Small intestine (tissue), 16 donors: ENCODE measurements at places on chromosomes 3 and 15.

- H3K36me3 ChIP-seq, result peaks cover 7% of the 10 kb centered on the region
- H3K27ac ChIP-seq, result no peak overlapping the region
- no peak overlapping the region for H3K4me3 ChIP-seq
- no peaks in the 10 kb centered on the region for H3K4me1 ChIP-seq
- H3K27me3 ChIP-seq, result no peaks in the 10 kb centered on the region
These were observed 187.5 kb downstream of the KLHL25 start for GRCh38 chr15:85607141-85607806.

- H3K27me3 ChIP-seq, result no peaks in the 10 kb centered on the region
- no peak overlapping the region for H3K4me3 ChIP-seq
- H3K36me3 ChIP-seq, result no peaks in the 10 kb centered on the region
- peak; percentile 44 for DNase-seq
- no peak overlapping the region for H3K27ac ChIP-seq
- no peaks in the 10 kb centered on the region for H3K4me1 ChIP-seq
These were observed 31.0 kb upstream of the PTPRG start for GRCh38 chr3:61530355-61530754.

DNA sequence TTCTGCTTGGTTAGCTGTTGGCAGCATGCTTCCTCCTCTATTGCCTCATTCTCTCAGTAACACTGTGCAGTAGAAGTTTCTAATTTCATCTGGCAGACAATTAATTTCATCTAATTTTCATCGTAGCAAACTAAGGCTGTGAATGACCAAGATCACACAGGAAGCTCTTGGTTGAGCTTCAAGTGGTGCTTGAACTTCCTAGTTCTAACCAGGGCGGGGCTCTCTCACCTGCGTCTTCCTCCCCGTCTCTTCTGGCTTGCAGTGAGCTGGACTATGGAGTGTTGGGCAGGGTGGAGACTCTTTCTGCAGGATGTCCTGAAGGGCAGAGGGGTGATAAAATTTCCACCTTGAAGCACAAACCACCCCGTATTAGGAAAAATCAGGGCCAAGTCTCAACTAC is 2.0 kb upstream of the IL16 start:
- H3K27ac ChIP-seq, result no peak overlapping the region
- H3K27me3 ChIP-seq, result no peaks in the 10 kb centered on the region
- H3K36me3 ChIP-seq, result no peaks in the 10 kb centered on the region
- DNase-seq, result no peak
- no peak overlapping the region for H3K4me3 ChIP-seq

GRCh38 chr3:95319921-95320494 is 1257.1 kb downstream of the NSUN3 start:
- H3K36me3 ChIP-seq, result no peaks in the 10 kb centered on the region
- no peaks in the 10 kb centered on the region for H3K27me3 ChIP-seq
- no peak overlapping the region for H3K4me3 ChIP-seq
- DNase-seq, result no peak
- H3K27ac ChIP-seq, result no peak overlapping the region

DNA sequence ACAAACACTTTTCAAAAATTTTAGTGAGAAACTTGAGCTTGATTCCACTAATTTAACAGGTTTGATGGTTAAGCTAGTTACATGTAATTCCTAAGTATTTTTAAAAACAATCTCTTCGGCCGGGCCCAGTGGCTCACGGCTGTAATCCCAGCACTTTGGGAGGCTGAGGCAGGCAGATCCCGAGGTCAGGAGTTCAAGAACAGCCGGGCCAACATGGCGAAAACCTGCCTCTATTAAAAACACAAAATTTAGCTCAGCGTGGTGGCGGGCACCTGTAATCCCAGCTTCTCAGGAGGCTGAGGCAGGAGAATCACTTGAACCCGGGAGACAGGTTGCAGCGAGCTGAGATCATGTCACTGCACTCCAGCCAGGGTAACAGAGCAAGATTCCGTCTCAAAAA is 25.3 kb downstream of the TRA2B start:
- no peak overlapping the region for H3K4me3 ChIP-seq
- H3K4me1 ChIP-seq, result no peaks in the 10 kb centered on the region
- no peak for DNase-seq
- no peaks in the 10 kb centered on the region for H3K27me3 ChIP-seq

GRCh38 chr3:85432081-85432480 is 473.3 kb downstream of the CADM2 start:
- H3K4me1 ChIP-seq, result no peaks in the 10 kb centered on the region
- H3K27me3 ChIP-seq, result no peaks in the 10 kb centered on the region
- H3K36me3 ChIP-seq, result no peaks in the 10 kb centered on the region
- DNase-seq, result no peak
- no peak overlapping the region for H3K27ac ChIP-seq
- H3K4me3 ChIP-seq, result no peak overlapping the region

- H3K4me1 ChIP-seq, result no peaks in the 10 kb centered on the region
- no peak for DNase-seq
- H3K4me3 ChIP-seq, result no peak overlapping the region
- no peaks in the 10 kb centered on the region for H3K27me3 ChIP-seq
- no peaks in the 10 kb centered on the region for H3K36me3 ChIP-seq
These were observed 23.2 kb downstream of the CYFIP1 start for GRCh38 chr15:22956978-22957260.

- DNase-seq, result no peak
- no peaks in the 10 kb centered on the region for H3K36me3 ChIP-seq
- no peak overlapping the region for H3K4me3 ChIP-seq
- H3K4me1 ChIP-seq, result no peaks in the 10 kb centered on the region
These were observed 429 bp upstream of the C3orf80 start for GRCh38 chr3:160224811-160225175.

DNA sequence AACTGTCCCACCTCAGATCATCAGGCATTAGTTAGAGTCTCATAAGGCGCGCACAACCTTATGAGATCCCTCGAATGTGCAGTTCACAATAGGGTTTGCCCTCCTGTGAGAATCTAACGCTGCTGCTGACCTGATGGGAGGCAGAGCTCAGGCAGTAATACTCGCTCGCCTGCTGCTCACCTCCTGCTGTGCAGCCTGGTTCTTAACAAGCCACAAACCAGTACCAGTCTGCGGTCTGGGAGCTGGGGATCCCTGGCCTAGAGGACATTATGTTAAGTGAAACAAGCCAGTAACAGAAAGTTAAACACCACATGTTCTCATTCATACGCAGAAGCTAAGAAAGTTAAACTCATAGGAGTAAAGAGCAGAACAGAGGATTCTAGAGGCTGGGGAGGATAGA is 47.0 kb downstream of the MAP3K13 start:
- H3K27ac ChIP-seq, result no peak overlapping the region
- H3K4me3 ChIP-seq, result no peak overlapping the region
- DNase-seq, result no peak
- no peaks in the 10 kb centered on the region for H3K36me3 ChIP-seq

DNA sequence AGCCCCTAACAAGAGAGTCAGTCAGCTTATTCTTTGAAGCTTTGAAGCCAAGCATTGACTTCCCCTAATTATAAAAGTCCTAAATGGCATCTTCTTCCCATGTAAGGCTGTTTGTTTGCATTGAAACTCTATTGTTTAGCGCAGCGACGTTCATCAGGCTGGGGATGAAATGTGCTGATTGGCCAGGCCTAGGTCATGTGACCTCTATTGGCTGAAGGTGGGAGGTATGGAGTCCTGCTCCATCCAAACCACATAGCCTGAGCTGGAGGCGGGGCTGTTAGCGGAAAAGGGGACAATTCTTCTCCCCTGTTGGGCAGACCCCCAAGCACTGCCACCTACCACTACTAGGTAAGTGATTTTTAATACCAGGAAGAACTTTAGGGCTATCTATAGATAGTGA is 145.3 kb upstream of the PRR23C start:
- no peak overlapping the region for H3K4me3 ChIP-seq
- H3K27me3 ChIP-seq, result no peaks in the 10 kb centered on the region
- H3K36me3 ChIP-seq, result no peaks in the 10 kb centered on the region
- DNase-seq, result no peak

DNA sequence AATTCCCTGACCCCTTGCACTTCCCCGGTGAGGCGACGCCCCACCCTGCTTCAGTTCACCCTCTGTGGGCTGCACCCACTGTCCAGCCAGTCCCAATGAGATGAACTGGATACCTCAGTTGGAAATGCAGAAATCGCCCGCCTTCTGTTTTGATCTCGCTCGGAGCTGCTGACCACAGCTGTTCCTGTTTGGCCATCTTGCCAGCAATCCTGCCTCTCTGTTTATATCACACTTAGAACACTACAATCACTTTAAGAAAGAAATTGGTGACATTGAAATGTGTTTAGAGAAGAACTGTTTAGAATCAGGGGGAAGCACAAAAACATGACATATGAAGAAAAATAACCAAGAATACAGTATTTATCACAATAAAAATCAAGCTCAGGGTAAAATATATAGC is 127.5 kb upstream of the SUCLG2 start:
- H3K27ac ChIP-seq, result no peak overlapping the region
- no peaks in the 10 kb centered on the region for H3K36me3 ChIP-seq
- DNase-seq, result no peak

GRCh38 chr3:112303764-112304325 is 9.8 kb upstream of the SLC9C1 start:
- no peaks in the 10 kb centered on the region for H3K36me3 ChIP-seq
- H3K27me3 ChIP-seq, result no peaks in the 10 kb centered on the region
- DNase-seq, result peak; percentile 24
- H3K27ac ChIP-seq, result peak overlapping the region; percentile 41
- no peaks in the 10 kb centered on the region for H3K4me1 ChIP-seq

GRCh38 chr3:93904568-93904967 is 69.1 kb downstream of the PROS1 start:
- H3K36me3 ChIP-seq, result no peaks in the 10 kb centered on the region
- H3K27me3 ChIP-seq, result no peaks in the 10 kb centered on the region
- H3K4me1 ChIP-seq, result no peaks in the 10 kb centered on the region
- DNase-seq, result no peak
- no peak overlapping the region for H3K4me3 ChIP-seq
